ENCODE measurements at places on chromosomes 7 and 10. TPM values are rescaled to one million over a fixed set of nuclear protein-coding genes. Genes with fewer than 3 reads are reported as not detected.

C10orf90 gene
- not detected for total RNA-seq

PRSS2 gene
- total RNA-seq: not detected

OR6V1 gene
- total RNA-seq: not detected

AKR1C8 gene
- not detected for total RNA-seq

KCNK18 gene
- total RNA-seq: not detected

FKBP9 gene
- 141 TPM for total RNA-seq

PLEKHS1 gene
- not detected for total RNA-seq

PILRA gene
- total RNA-seq: 10.7 TPM

GHITM gene
- 230 TPM for total RNA-seq

FAM25C gene
- not detected for total RNA-seq

BAMBI gene
- total RNA-seq: 5.9 TPM

Measured in gastroesophageal sphincter (tissue), 4 donors.